GM10248 (cell line): ENCODE measurements at places on chromosomes 1 and 21.

- DNase-seq = no peak
These were observed 122.2 kb downstream of the RUNX1 start for GRCh38 chr21:34926803-34927467.

DNA sequence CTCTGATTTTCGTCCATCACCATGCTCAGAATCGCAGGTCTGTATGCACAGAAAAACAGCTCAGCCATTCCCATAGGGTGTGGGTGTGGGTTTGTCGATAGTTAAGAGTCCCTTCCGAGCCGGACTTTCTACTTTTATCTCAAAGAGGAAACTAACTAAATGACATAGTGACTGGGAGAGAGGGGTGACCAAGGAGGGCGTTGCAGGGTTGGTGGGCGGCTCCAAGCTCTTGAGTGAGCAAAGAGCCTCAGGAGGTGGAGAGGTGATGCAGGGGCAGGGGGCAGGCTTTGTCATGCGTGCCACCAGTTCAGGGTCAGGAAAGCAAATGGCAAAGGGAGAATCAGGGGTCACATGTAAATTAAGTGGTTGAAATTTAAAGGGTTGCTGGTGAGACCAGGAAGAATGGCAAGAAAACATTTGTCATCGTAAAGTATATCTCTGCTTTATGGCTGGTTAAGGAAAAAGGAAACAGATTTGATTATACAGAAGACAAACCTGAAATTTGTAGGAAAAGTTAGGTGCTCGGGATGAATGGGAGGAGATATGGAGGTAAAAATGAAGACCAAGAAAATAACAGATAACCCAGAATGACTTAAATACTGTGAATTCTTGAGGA lies 249.0 kb downstream of the SETD4 start:
- DNase-seq = no peak

DNA sequence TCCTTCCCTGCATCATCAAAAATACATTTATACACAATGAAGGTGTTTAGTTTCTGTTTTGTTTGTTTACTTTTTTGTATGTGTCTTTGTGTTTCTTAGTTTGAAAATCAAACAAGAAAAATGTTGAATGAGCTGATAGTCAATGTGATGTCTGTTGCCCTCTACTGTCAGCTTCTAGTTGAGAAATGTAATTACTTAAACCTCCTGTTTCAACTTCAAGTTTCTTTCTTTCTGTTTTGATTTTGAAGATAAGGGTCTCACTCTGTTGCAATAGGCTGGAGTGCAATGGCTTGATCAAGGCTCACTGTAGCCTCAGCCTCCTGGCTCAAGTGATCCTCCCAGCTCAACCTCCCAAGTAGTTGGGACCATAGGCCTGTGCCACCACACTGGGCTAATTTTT lies 37.5 kb downstream of the SPTA1 start:
- DNase-seq = peak; percentile 9

GRCh38 chr1:160068225-160068624 lies 1.7 kb downstream of the KCNJ10 start:
- no peak for DNase-seq

GRCh38 chr1:222543817-222544216 lies 4.1 kb downstream of the HHIPL2 start:
- DNase-seq = no peak

GRCh38 chr1:29708796-29709703 lies 472.7 kb downstream of the PTPRU start:
- no peak for DNase-seq

- DNase-seq = no peak
These were observed 29.6 kb downstream of the NVL start for GRCh38 chr1:224300346-224300745.

GRCh38 chr1:34739613-34740012 lies 15.2 kb upstream of the GJB5 start:
- no peak for DNase-seq

- no peak for DNase-seq
These were observed 69.2 kb downstream of the RUNX3 start for GRCh38 chr1:24860841-24861240.

DNA sequence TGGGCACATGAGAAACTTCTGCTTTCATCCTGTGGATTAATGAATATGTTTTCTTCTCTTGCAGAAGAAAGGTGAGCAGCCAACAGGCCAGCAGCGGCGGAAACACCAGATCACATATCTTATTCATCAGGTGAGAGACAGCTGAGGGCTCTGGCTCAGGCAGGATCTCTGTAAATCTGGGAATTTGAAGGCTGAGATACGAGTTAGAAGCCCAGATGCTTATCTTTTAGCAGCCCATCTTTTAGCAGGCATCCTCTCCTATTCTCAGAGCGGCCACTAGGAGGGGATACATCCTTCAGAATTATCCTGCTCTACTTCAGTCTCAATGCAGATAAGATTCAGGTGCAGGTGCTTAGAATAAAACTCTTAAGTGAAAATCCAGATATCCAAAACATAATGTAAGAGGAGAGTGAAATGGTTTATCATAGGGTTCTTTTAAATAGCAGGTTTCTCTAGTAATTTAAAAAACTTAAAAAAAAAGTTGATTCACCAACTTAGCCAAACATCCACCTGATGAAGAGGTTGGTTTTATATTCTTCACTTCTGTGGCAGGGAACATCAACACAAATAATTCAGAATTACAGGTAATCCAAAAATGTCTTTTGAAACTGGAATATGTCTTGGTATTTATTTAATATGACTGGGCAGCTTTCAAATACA lies 19.3 kb downstream of the SH2D2A start:
- peak; percentile 60 for DNase-seq

DNA sequence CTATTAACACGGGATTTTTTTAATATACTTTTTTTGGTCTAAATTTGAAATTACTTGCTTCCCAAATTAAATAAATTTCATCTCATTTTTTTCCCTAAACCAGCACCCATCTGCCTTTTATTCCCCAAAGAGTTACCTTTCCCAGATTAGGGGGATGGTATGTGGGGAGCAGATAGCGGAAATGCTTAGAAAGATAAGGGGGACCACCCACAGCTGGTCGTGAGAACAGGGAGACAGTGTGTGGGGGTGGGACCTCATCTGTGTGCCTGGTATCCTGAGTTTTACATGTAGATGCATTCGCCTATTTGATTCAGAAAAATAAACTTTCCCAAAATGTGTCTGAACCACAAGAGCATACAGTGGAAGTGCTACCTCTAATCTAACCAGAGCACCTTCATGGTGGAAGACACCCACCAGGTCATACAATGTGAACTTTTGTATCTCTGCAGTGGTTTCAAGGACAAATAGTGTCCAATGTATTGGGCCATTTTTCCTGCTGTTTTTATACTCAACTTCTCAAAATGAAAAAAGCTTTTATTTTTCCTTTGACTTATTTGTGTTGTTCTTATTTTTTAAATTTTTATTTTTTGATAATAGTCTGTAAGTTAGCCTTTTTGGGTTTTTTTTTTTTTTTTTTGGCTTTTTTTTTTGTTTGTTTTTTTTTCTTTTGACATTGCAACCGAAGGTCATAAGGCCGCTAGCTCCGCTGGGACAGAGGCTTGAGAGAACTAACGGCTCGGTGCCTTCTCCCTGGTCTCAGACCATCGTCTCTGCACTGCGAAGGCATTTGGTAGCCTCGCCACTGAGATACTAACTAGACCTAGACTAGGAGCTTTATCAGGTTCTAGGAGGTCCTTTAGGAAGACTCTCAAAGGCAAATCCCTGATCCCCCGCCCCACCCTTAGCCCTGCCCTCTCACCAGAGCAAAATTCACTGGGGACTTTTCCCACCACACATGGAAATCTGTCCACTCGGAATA lies 263.2 kb downstream of the TM2D1 start:
- DNase-seq = no peak

- no peak for DNase-seq
These were observed 168.8 kb downstream of the ZSCAN20 start for GRCh38 chr1:33641104-33641830.

DNA sequence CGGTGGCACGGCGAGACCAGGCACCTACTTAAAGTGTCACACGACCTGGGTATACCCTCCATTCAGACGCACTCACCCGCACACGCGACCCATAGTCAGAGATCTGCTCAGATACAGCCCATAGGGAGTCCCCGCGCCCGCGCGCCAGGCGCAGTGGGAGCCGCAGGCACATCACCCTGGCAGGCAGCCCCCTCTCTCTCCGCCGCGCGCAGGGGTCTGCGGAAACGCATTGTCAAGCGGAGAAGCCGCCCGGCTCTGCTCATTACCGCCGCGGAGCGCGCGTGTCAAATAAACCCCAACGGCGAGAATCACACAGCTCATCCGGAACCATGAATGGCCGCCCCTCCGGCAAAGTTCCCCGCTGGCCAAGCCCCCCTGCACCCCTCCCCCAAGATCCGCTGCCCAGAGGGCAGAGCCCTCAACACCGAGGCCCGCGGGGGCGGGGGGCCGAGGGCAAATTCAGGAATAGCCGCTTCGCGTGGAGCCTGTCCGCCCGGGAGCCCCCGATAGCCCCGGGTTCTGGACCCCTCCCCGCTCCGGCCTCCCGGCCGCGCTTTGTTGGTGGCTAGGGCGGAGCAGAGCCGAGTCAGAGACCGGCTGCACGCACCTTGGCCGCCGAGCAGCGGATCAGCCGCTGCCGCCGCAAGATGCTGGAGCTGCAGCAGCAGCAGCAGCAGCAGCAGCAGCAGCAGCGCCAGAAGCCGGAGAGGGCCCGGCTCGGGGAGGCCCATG lies 522 bp downstream of the LRP8 start:
- DNase-seq = peak; percentile 51

GRCh38 chr1:26829184-26829911 lies 2.9 kb downstream of the ZDHHC18 start:
- DNase-seq = no peak

DNA sequence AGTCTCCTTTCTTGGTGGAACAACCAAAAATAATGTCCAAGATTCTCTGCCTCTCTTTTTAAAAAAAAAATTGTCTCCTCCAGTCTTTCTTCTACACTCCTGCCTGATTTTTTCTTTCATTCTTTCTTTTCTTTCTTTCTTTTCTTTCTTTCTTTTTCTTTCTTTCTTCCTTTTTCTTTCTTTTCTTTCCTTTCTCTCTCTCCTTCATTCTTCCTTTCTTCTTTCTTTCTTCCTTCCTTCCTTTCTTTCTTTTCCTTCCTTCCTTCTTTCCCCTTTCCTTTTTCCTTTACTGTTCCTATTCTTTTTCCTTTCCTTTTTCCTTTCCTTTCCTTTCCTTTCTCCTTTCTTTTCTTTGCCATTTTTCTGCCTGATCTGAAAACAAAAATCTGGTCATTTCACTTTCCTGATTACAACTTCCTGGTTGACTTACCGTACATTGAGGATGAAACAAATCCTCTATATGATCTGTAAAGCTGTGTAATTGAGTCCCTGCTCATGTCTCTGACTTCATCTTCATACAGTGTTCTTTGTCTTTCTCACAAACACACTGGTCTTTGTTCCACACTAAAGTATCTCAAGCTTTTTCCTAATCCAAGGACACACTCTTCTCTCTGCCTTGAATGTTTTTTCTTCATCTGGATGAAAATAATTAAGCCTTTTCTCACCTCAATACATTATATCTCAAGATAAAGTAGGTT lies 6.1 kb upstream of the KRTAP23-1 start:
- no peak for DNase-seq

DNA sequence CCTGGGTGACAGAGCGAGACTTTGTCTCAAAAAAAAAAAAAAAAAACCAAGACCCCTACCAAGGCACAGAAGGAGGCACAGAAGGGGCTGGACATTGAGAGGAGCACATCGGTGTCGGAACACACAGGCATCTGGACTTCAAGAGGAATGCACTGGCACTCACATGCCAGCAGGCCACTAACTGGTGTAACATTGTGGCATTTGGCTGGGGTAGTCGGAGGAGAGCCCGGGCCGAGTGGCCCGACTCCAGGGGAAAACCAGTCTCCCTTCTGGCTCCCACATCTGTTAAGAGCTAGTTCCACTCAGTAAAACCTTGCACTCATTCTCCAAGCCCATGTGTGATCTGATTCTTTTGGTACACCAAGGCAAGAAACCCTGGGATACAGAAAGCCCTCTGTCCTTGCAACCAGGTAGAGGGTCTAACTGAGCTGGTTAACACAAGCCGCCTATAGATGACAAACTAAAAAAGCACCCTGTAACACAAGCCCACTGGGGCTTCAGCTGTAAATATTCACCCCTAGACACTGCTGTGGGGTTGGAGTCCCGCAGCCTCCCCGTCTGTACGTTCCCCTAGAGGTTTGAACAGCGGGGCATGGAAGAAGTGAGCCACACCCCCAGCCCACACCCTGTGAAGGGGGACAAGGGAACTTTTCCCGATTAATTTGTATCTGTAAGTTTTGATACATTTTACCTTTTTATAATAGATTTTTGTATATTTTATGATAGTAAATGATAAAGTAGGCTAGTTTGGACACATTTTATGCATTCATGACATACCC lies 17.2 kb upstream of the AKIRIN1 start:
- no peak for DNase-seq

- peak; percentile 32 for DNase-seq
These were observed 36.5 kb downstream of the PLA2G4A start for GRCh38 chr1:186865253-186865652.

- DNase-seq = no peak
These were observed 42.6 kb upstream of the SRSF10 start for GRCh38 chr1:24022581-24023361.

GRCh38 chr1:214793708-214794107 lies 190.7 kb downstream of the CENPF start:
- no peak for DNase-seq

GRCh38 chr1:235011599-235012435 lies 116.8 kb downstream of the TOMM20 start:
- DNase-seq = peak; percentile 83

- peak; percentile 68 for DNase-seq
These were observed 27.1 kb downstream of the ZBTB17 start for GRCh38 chr1:15948595-15949452.

- DNase-seq = no peak
These were observed 18.4 kb upstream of the GADD45A start for GRCh38 chr1:67666636-67667035.

- DNase-seq = no peak
These were observed 21.7 kb downstream of the LRRC71 start for GRCh38 chr1:156942176-156942575.

DNA sequence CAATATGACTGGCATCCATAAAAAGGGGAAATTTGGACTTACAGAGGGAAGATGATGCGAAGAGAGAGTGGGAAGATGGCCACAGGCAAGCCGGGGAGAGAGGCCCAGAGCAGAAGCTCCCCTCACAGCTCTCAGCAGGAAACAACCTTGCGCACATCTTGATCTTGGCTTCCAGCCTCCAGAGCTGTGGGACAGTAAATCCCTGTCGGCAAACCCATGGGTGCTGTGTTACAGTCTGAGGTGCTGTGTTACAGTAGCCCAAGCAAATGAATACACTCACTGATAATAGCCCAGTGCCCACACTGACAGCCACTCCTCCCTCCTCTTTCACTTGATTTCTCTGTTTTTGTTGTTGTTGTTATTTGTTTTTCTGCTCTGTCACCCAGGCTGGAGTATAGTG lies 22.4 kb downstream of the CDCA8 start:
- no peak for DNase-seq

- DNase-seq = no peak
These were observed 89.1 kb upstream of the NEGR1 start for GRCh38 chr1:72371259-72372035.

- no peak for DNase-seq
These were observed 119.3 kb upstream of the ZC3H12A start for GRCh38 chr1:37354876-37355650.

GRCh38 chr1:209590405-209590804 lies 6.9 kb downstream of the CAMK1G start:
- DNase-seq = no peak

- no peak for DNase-seq
These were observed at the start of gene BRINP3 for GRCh38 chr1:190477762-190478148. TSS of gene BRINP3 (minus strand) at chr1:190477864.

GRCh38 chr1:118984086-118984721 lies 3.9 kb downstream of the TBX15 start:
- DNase-seq = peak; percentile 19
